ENCODE measurements at places on chromosomes 1 and 21.
A peak's percentile ranks its signal among the peaks of the same experiment; 100 is the strongest.

- peaks cover 19% of the 10 kb centered on the region for H3K27me3 ChIP-seq
- no peaks in the 10 kb centered on the region for H3K36me3 ChIP-seq
- no peaks in the 10 kb centered on the region for H3K4me1 ChIP-seq
- H3K4me3 ChIP-seq: no peak overlapping the region
- no peak overlapping the region for H3K27ac ChIP-seq
These were observed 5.6 kb downstream of the MCOLN2 start for GRCh38 chr1:84991097-84991920.

- H3K36me3 ChIP-seq: no peaks in the 10 kb centered on the region
- no peak for DNase-seq
These were observed 55.5 kb downstream of the OLFML3 start for GRCh38 chr1:114034567-114035303.

- H3K4me3 ChIP-seq: no peak overlapping the region
- peaks cover 33% of the 10 kb centered on the region for H3K4me1 ChIP-seq
- no peak for DNase-seq
- H3K27ac ChIP-seq: no peak overlapping the region
These were observed 1.8 kb downstream of the RER1 start for GRCh38 chr1:2393471-2393877.

GRCh38 chr1:3249231-3249630 lies 180.2 kb downstream of the PRDM16 start:
- peaks cover 26% of the 10 kb centered on the region for H3K27me3 ChIP-seq
- H3K4me3 ChIP-seq: no peak overlapping the region
- no peak overlapping the region for H3K27ac ChIP-seq
- no peaks in the 10 kb centered on the region for H3K36me3 ChIP-seq

DNA sequence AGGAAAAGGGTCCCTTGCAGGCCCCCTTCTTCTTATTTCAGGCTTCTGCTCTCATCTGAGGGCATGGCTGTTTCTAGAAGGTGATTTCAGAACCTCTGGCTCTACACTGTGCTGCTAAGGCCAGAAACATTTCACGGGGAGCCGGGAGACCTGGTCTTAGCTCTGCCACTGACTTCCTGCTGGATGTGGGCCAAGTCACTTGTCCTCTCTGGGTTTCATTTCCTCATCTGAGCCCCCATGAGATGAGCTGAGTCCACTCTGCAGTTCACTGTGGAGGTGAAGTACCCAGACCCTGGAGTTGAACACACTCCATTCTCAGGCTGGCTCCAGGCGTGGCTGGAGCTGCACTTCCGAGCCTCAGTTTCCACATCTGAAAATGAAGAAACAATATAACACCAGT lies 2.1 kb downstream of the PADI1 start:
- H3K27me3 ChIP-seq: peaks cover 6% of the 10 kb centered on the region
- no peaks in the 10 kb centered on the region for H3K4me1 ChIP-seq
- H3K36me3 ChIP-seq: no peaks in the 10 kb centered on the region
- no peak overlapping the region for H3K27ac ChIP-seq

- H3K27me3 ChIP-seq: no peaks in the 10 kb centered on the region
- no peak overlapping the region for H3K27ac ChIP-seq
- no peak overlapping the region for H3K4me3 ChIP-seq
- no peaks in the 10 kb centered on the region for H3K4me1 ChIP-seq
- H3K36me3 ChIP-seq: no peaks in the 10 kb centered on the region
These were observed 9.7 kb downstream of the RD3 start for GRCh38 chr1:211482306-211482705.

DNA sequence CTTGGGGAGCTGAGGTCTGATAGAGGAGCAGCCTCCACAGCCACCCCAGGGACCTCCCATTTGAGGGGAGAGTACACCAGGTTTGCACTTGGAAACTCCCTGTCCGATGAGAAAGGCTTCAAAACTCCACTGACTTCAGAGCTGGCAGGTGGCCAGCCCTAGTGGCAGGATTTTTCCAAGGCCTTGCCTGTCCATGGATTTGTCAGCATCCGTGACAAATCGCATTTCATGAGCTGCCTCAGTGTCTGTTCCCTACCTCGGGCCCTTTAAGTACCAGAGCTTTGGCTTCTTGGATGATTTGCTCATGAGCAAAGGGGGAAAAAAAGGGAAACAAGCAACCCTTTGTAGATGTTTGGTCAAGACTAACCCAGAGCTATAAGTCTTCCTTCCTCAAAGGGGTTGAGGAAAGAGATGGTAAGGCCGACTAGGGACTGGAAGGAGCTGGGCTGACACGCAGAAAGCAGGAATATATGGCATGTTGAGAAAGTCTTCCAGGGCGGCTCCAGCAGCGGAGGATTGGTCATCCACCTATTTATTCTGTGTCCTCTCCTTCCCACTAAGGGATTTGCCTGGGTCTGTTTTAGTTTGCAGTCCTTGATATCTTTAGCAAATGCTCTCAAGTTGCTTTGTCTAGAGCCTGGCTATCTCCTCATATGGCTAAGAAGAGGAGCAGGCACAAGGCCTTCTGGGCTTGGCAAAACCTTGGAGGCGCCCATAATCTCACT lies 2.7 kb upstream of the HSPG2 start:
- peak overlapping the region; percentile 72 for H3K27ac ChIP-seq
- peak; percentile 81 for DNase-seq
- no peak overlapping the region for H3K4me3 ChIP-seq
- H3K27me3 ChIP-seq: no peaks in the 10 kb centered on the region
- H3K36me3 ChIP-seq: no peaks in the 10 kb centered on the region
- H3K4me1 ChIP-seq: peaks cover 30% of the 10 kb centered on the region

DNA sequence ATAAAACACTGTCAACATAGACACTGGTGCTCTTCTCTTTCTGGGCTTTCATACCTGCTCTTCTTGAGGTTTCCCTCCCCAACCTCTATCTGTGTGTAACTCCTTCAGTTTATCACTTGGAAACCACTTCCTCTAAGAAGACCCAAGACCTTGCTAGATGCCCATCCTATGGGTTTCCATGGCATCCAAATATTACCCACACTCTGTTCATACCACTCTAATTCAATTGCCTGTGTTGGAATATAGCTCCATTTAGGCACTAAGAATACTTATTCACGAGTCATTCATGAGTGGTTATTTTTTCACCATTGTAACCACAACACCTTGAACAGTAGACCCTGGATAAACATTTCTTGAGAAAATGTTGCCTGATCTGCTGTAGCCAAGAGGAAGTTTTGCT lies 231.1 kb upstream of the SGIP1 start:
- H3K27ac ChIP-seq: peak overlapping the region; percentile 86
- no peaks in the 10 kb centered on the region for H3K36me3 ChIP-seq
- no peak overlapping the region for H3K4me3 ChIP-seq
- H3K27me3 ChIP-seq: no peaks in the 10 kb centered on the region
- H3K4me1 ChIP-seq: peaks cover 43% of the 10 kb centered on the region

DNA sequence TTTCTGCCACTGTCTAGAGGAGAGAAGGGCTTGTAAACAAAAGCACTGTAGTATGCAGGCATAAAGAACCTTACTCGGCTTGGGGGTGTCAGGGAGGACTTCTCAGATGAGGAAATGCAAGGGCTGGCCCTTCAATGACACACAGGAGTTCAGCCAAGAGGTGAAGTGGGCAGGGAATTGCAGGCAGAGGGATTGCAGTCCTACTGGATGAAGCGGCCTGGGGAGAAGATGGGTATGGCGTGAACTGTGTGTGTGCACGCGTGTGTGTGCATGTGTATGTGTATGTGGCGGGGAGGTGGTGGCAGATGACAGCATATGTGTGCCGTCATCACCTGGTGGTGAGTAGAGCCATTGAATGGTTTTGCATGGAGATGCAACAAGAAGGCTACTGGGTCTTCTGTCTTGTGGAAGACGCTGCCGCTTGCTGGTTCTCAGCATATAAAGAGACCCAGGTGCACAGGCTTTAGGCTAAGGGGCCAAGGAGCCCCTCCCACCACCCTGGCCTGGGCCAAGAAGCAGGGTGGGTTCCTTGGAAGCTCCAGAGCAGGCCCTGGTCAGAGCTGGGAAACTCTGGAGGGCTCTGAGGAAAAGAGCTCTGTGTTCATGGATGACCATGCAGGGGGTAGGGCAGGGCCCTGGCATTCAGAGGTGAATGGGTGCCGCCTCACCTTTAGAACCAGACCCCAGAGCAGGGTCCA lies 4.1 kb upstream of the EPS8L3 start:
- no peak overlapping the region for H3K4me3 ChIP-seq
- H3K27ac ChIP-seq: no peak overlapping the region
- no peaks in the 10 kb centered on the region for H3K4me1 ChIP-seq
- H3K36me3 ChIP-seq: no peaks in the 10 kb centered on the region
- peak; percentile 6 for DNase-seq
- no peaks in the 10 kb centered on the region for H3K27me3 ChIP-seq

DNA sequence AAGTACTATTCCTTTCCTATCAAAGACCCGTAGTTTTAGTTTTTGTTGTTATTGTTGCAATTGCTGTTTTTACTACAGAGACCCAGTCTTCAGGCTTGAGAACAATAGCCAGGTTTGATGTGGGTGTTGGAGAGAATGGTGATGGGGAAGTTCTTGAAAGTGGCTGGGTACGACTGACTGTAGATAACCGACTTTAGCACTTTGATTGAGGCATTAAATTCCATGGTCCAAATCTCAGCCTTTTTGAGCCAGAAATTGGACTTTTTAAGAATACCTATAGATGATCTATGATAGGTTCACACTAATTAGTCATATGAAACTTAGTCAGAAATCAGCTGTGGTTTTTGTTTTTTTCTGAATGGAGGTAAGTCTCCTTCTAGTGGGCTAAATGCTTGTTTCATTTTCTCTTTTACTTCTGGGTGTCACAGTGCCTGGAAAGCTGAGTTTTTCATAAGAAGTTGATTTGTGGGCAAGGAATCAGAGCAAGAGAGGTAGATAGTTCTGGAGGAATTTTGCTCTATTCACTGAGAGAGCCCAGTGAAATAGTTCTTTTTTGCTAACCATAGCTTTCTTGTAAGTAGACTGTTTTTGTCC lies 2.8 kb downstream of the PPIH start:
- H3K27ac ChIP-seq: no peak overlapping the region
- DNase-seq: no peak
- peaks cover 15% of the 10 kb centered on the region for H3K4me1 ChIP-seq
- H3K27me3 ChIP-seq: no peaks in the 10 kb centered on the region

- H3K4me1 ChIP-seq: no peaks in the 10 kb centered on the region
- no peaks in the 10 kb centered on the region for H3K36me3 ChIP-seq
- H3K4me3 ChIP-seq: no peak overlapping the region
- DNase-seq: no peak
- no peak overlapping the region for H3K27ac ChIP-seq
These were observed 325.1 kb downstream of the HHAT start for GRCh38 chr1:210653771-210654170.

GRCh38 chr1:18794051-18794450 lies 65.4 kb downstream of the TAS1R2 start:
- H3K4me1 ChIP-seq: no peaks in the 10 kb centered on the region
- H3K27me3 ChIP-seq: no peaks in the 10 kb centered on the region
- H3K36me3 ChIP-seq: no peaks in the 10 kb centered on the region
- no peak for DNase-seq
- H3K27ac ChIP-seq: no peak overlapping the region

- no peaks in the 10 kb centered on the region for H3K27me3 ChIP-seq
- no peaks in the 10 kb centered on the region for H3K36me3 ChIP-seq
- peak overlapping the region; percentile 82 for H3K4me3 ChIP-seq
- peaks cover 23% of the 10 kb centered on the region for H3K4me1 ChIP-seq
- peak; percentile 19 for DNase-seq
These were observed 1.1 kb upstream of the RPRD2 start for GRCh38 chr1:150362721-150363425.

GRCh38 chr1:47189844-47190508 lies at the start of gene PDZK1IP1:
PDZK1IP1 (minus strand) TSS chr1:47190036; CDS start chr1:47189932, 104 bp downstream.
- H3K36me3 ChIP-seq: no peaks in the 10 kb centered on the region
- peak within 1 kb of the TSS; percentile 80 for H3K27ac ChIP-seq
- no peaks in the 10 kb centered on the region for H3K27me3 ChIP-seq
- H3K4me1 ChIP-seq: peaks cover 14% of the 10 kb centered on the region
- no peak within 1 kb of the TSS for H3K4me3 ChIP-seq

DNA sequence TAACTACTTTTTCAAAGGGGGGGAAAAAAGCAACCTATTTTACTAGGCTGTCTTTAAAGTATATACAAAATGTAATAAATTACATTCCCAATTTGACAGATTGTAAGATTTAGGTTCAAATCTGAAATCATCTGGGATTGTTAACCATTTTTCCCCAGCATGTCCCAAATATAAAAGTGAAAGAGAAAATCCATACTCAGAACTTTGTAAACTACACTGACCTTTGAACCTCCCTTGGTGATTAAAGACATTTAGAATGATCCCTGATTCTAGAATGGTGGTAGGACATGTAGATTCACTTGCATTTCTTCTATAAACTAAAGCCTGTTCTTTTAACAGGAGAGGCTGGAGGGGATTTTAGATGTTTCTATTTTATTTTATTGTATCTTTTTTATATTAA lies 39.0 kb downstream of the KLHL20 start:
- H3K4me1 ChIP-seq: peaks cover 9% of the 10 kb centered on the region
- H3K27me3 ChIP-seq: no peaks in the 10 kb centered on the region
- H3K27ac ChIP-seq: no peak overlapping the region
- H3K4me3 ChIP-seq: no peak overlapping the region
- peaks cover 4% of the 10 kb centered on the region for H3K36me3 ChIP-seq

DNA sequence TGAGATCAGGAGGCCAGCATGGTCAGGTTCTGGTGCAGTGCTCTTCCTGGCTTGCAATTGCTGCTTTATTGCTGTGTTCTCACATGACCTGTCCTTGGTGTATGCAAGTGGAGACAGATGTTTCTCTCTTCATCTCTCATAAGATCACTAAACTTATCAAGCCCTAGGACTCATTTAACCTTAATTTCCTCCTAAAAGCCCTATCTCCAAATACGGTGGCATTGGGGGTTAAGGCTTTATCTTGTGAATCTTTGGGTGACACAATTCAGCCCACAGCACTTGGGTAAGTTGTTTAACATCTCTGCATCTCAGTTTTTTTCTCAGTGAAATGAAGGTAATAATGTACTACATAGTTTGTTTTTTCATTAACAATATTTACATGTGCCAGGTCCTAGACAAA lies 152.4 kb downstream of the RWDD3 start:
- H3K27me3 ChIP-seq: no peaks in the 10 kb centered on the region
- no peak overlapping the region for H3K4me3 ChIP-seq
- H3K36me3 ChIP-seq: no peaks in the 10 kb centered on the region
- H3K27ac ChIP-seq: no peak overlapping the region
- no peaks in the 10 kb centered on the region for H3K4me1 ChIP-seq
- DNase-seq: no peak

Measured in gastrocnemius medialis (tissue), 4 donors.